NCI-H510A (cell line): ENCODE measurements at places on chromosomes 6 and 20.

DNA sequence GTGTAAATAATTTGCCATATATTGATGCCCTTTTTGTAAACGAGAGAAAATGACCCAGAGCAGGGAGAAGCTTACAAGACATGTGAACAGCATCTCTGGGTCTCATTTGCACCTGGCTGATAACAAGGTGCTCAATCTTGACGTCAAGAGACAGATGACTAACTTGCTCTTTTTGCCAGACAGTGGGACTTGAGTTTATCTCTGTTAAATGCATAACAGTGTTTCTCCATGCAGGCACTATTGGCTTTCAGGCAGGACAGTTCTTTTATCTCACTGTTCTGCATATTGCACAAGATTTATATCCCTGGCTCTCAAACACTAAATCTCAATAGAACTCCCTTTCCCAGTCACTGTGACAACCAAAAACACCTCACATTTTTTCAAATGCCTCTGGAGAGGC is 56.4 kb downstream of the RFX6 start:
- no peak for DNase-seq

DNA sequence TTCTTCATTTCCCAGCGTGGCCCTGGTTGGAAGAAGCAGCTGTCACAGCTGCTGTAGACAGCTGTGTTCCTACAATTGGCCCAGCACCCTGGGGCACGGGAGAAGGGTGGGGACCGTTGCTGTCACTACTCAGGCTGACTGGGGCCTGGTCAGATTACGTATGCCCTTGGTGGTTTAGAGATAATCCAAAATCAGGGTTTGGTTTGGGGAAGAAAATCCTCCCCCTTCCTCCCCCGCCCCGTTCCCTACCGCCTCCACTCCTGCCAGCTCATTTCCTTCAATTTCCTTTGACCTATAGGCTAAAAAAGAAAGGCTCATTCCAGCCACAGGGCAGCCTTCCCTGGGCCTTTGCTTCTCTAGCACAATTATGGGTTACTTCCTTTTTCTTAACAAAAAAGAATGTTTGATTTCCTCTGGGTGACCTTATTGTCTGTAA is 292.7 kb downstream of the ESR1 start:
- no peak for DNase-seq

GRCh38 chr6:42365021-42365420 is 86.7 kb downstream of the TRERF1 start:
- DNase-seq, result no peak

DNA sequence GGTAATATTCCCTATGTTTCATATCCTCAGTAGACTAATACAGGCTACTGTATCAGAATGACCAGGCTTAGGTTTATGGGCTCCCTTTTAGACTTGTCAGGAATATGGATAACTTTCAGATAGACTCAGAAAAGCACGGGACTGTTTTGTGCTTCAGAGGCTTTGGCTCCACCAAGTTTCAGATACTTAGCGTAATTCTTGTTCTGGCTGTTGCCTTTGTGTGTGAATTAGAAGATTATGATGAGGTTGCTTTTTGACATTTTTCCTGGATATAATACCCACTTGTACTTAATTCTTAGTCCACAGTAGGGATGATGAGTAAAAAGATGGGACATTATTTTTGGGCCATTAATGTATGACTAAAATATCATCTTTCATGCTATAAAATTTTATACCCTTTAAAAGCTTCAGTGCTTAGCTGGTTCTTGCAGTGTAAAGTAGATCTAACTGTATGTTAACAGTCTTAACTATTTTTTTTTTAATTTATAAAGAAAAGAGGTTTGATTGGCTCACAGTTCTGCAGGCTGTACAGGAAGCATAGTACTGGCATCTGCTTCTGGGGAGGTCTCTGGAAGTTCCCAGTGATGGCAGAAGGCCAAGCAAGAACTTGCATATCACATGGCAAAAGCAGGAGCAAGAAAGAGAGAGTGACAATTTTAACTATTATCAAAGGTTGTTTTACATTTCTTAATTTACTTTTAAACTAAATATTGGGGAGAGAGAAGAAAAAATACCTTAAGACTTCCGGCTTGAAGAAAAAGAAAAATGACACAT is 120.7 kb downstream of the ZFAND3 start:
- no peak for DNase-seq

DNA sequence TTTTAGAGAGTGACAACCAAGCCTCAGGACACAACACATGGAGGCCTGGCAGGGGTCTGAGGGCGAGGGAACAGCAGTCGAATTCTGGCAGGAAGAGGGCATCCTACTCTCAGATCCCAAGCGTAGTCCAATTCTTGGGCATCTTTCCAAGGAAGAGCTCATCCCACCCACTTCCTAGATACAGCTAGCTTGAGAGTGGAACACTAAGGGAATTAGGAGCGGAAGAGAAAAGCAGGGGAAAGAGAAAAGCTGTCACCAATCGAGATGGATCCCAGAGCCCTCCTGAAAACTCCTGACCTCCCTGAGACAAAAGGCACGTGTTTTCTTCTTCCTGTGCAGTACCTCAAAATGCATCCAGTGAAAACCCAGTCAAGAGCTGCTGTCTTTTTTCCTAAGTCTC is 67.1 kb downstream of the GFOD1 start:
- DNase-seq, result no peak

DNA sequence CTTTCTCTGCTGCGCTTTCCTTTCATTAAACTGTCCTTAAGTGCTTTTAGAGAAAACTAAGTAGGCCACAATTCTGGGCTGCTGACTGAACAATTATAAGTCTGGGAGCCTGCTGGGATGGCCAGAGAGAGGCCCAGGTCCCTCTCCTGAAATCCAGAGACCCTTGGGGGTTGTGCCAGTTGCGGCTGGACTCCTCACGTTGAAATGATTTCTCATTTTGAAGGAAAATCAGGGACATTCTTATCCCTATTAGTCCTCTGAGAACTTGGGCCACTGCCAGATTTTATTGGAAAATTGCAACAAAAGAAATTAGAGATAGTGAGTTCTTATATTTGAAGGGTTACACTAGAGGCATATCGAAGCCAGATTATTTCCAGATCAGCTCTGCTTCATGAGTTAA is 145.1 kb downstream of the CLIC5 start:
- no peak for DNase-seq

DNA sequence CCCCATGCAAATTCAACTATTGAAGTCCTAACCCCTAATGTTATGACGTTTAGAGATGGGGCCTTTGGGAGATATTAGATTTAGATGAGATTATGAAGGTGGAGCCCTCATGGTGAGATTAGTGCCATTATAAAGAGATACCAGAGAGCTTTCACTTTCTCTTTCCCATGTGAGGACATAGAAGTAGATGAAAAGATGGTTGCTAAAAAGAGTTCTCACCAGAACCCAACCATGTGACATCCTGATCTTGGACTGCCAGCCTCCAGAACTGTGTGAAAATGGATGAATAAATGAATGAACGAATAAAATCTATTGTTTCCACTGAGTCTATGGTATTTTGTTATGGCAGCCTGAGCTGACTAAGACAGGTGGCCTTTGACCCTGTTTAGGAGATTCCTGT is 50.6 kb upstream of the FBXO30 start:
- no peak for DNase-seq

GRCh38 chr6:57262488-57262887 is 40.4 kb upstream of the RAB23 start:
- DNase-seq, result no peak

DNA sequence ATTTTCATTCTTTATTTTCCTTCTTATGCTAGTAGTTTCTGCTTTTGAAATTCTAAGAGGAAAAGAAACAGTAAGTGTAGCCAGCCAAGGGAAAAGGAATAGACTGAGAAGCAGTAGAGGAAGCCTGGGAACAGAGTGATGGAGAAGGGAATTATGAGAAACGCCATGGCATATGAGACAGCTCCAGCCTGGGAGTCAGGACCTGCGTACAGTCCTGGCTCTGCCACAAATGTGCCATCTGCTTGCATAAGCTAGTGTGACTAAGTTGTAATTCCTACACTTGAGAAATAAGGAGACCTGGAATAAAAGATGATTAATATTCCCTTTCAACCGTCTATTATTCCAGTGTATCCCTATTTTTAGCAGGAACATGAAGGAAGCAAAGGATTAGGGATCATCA is 47.5 kb downstream of the OSTM1 start:
- no peak for DNase-seq
